Urinary bladder (tissue), 4 donors: ENCODE measurements at places on chromosomes 13 and 19. TPM values are rescaled to one million over a fixed set of nuclear protein-coding genes. Genes with fewer than 3 reads are reported as not detected.

- no peak for DNase-seq
These were observed 329.6 kb downstream of the PCDH20 start for GRCh38 chr13:61086087-61086486.

MAP1S gene
- 26.8 TPM for total RNA-seq

ANKRD10 gene
- 324 TPM for total RNA-seq

SMAD9 gene
- 47.4 TPM for total RNA-seq

- DNase-seq: no peak
These were observed 137.4 kb downstream of the DIAPH3 start for GRCh38 chr13:60026286-60026685.

GZMM gene
- total RNA-seq: 0.63 TPM

DNA sequence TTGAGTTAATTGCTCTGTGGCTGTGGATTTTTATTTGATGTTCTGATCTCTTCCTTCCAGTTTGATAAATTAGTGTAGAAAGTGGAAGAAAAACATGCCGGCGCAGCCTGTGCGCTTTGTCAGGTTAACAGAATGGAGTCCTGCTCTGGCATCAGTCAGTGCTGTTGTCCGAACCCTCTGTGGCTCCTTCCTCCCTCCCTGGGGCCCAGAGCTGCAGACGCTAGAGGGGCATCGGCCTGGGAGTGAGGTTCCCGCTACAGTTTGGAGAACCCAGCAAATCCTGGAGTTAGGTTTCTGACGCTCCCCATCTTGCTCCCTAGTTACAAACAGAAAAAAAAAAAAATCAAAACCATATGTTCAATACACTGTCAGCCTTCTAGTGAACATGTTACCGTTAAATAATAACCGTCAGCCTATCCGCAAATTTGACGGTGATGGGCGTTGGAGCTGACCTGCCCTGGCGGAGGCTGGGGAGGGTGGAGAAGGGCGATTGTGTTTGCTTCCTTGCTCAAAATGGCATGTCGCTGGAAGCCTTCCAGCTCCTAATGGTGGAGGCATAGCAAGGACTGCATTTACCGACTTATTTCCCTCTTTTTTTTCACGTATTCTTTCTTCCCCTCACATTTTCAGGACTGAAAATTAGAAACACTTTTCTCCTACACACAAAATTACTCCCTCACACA is 13.6 kb downstream of the MBNL2 start:
- DNase-seq: no peak

- DNase-seq: no peak
These were observed 13.0 kb downstream of the NTN5 start for GRCh38 chr19:48659768-48660167.

LIM2 gene
- total RNA-seq: not detected
